ENCODE measurements at places on chromosomes 6 and 20.

- DNase-seq: no peak
Measured at GRCh38 chr6:150297327-150298029, 71.3 kb upstream of the IYD start.

- no peak for DNase-seq
Measured at GRCh38 chr20:63399596-63400375, 38.6 kb upstream of the CHRNA4 start.

- DNase-seq: no peak
Measured at GRCh38 chr20:49868964-49869363, 46.4 kb downstream of the SPATA2 start.

DNA sequence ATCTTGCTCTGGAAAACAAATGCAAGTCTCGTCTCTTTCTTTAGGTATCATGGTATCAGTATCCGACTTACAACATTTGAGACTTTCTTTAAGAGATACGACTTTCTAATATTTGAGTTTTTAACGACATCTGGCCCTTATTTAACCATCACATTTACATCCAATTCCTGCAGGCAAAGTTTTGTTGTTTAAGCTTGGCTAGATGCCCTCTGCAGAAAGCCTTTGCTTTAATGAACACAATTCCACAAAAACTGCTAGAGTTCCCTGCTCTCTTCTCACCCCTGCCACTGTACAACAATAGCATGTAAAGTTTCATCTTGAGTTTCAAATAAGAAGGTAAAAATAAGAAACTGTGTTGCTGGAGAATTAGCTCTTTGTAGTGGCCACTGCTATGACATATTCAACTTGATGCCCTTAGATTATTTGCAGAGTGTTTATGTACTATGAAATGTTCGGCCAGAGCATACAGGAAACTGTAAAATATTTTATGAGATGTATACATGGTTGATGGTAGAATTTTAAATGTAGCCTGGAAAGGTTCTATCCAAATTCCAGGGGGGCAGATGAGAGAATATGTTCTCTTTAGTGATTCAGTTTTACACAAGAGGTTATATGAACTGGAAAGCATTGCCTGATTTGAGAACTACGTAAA, 438.6 kb downstream of the CDC5L start:
- DNase-seq: no peak

DNA sequence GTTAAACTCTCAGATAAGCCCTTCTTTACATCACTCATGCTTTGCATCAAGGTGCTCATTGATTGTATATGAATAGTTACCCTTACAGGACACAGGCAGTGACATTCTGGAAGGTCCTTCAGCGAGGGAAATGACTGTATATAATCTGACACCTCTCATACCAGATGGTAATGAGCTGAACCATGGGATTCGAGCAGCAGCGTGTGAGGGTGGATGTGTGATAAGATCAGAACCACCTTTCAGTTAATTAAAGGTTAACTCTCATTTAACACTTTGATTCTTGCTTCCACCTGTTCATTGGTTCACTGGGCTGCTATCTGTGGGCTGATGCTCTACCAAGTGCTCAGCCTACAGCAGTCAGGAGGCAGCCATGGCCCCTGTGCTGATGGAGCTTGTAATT, 24.2 kb downstream of the NEDD9 start:
- DNase-seq: no peak

DNA sequence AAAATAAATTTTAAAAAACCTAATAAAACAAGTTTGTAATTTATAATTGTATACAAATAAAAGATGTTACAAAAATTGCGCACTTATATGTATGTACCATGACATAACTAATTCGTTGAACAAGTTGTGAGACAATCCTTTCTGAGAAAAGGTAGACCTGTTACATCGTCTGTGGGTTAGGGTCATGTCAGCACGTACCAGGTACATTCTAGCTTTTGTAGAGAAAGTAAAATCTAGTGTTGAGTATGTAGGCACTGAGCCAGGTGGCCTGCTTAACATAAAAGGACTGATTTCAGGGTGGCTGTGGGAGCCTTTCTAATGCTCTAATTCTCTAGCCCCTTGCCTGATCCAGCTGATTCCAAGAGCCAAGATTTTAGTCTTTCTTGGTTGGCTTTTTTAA, 10.4 kb downstream of the RPL7L1 start:
- DNase-seq: no peak

DNA sequence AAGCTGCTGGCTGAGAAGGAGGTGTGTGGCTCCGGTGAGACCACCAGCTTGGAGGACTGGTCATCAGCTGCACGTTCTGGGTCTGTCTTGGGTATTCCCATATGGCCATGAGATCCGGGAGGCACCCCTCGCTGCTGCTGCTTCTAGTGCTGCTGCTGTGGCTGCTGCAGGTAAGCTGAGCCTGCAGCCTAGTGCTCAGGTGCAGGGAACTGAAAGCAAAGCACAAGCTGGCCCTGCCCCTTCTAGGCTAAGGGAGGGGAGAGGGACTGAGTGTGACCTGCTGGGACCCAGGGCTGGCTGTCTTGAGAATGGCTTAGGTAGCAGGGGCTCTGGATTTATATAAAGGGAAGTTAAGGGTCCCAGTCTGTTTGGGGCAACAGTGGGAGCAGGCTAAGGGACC, 403 bp downstream of the CDH26 start:
- DNase-seq: no peak

GRCh38 chr6:115796061-115796460, 264.6 kb downstream of the FRK start:
- DNase-seq: no peak

DNA sequence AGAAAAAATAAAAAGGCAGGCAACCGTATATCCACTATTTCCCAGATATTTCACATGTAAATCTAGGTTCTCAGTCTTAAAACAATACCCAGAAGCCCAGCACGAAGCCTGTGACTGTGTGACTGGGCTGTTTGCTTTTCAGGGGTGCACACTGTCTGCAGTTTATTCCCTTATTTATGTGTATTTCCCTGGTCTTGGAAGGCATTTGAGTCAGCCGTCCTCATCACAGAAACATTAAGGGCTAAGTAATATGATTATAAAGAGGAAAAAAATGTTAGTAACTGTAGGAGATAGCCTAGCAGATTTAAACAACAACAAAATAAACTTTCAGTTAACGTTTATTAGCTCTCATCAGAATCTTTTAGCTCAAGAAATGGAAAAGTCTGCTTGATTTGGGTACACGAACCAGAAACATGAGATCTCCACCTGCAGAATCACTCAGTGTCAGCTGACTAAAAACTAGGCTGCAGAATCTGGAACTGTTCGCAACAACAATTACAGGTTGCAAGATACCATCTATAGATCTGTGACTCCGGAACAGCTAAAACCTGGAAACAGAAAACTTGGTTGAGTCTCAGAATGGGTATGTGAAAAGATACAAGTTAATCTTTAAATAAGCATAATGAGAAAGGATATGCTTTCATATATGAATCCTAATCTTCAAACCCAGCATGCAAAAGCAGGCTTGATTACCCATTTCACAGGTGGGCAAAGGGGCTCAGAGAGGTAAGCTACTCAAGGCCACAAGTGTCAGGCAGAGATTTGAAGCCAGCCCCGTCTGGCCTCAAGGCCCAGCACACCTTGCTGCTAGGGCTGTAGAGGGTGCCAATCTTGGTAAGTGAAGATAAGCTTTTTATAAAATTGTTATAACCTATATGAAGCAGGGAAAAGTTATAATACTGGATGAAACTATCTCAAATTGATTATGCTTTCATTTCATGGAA, 21.1 kb downstream of the GCLC start:
- no peak for DNase-seq

DNA sequence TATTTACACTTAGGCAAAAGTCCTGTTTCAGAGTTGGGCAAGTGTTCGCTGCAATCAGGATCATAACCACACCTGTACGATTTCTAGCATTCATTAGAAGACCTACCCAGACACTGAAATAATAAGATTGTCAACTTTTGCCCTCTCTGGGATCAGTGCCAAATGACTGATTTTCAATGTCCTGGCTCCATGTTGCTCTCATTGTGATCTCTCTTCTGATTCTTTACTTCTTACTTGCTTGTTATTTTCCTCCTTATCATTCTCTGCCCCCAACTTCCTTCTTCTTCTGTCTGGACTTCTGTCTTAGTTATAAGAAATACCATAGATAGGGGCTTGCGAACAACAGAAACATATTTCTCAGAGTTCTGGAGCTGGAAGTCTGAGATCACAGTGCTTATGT, 94.4 kb upstream of the BMP2 start:
- no peak for DNase-seq
